ENCODE measurements at places on chromosomes 3 and 15.

DNA sequence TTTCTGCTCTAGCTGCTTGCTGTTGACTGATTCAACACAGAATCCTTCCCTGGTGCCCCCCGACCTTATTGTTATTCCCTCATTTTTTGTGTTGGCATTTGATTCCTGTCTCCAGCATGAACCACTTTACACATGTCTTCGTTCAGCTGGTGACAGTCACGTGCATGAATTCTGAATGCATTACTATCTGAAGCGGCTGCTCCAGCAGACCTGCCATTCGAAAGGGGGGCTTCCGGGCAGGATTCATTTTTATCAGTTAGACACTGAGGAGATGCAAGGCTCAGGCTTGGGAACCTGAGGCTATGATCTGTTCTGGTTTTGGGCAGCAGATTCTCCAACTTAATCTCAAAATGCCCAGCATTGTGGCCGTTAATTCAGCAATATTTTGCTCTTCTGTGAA is 336.2 kb downstream of the EPHB1 start:
- no peak for DNase-seq

- DNase-seq: no peak
Observed at GRCh38 chr3:16884748-16885592, at the start of gene PLCL2. Gene PLCL2, plus strand, starts transcription at chr3:16884955. Its CDS starts 85 bp downstream, at chr3:16885040.

GRCh38 chr3:62237286-62237948 is 135.9 kb downstream of the FEZF2 start:
- DNase-seq: no peak

GRCh38 chr3:100413613-100414012 is 12.3 kb downstream of the LNP1 start:
- no peak for DNase-seq

- DNase-seq: no peak
Observed at GRCh38 chr15:38070778-38071177, 136.3 kb downstream of the TMCO5A start.

Measured in esophagus squamous epithelium (tissue), 5 donors.